ENCODE measurements at places on chromosomes 5 and 9. TPM values are rescaled to one million over a fixed set of nuclear protein-coding genes. Genes with fewer than 3 reads are reported as not detected.

ABLIM3 gene
- 7.6 TPM for total RNA-seq

WNT8A gene
- not detected for total RNA-seq

CDKN2A gene
- 18.5 TPM for total RNA-seq

CDX1 gene
- total RNA-seq: not detected

PCDHGA11 gene
- total RNA-seq: 3.3 TPM

DMRTA1 gene
- total RNA-seq: 2.4 TPM

PTPA gene
- 92.2 TPM for total RNA-seq

FGD3 gene
- total RNA-seq: 1.5 TPM

Measured in airway epithelial cell (primary cell).